SW480 (cell line): ENCODE measurements at places on chromosomes 12 and 14.

DNA sequence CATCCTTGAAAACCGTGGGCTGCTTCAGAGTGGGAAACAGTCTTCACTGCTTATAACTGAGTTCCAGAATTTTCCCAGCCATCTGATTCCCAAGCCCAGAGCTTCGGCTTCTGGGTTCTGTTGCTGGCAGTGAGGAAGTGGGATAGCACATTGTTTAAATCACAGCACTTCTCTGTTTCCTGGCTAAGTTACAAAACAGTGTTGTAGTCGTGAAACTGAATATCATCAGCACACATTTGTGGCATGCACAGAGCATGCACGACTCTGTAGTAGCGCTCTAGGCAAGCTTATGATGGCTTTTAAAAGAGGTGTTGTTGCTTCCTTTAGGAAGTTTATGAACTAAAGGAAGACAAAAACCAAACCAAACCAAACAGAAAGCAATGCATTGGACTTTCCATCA is 1005.5 kb downstream of the NRXN3 start:
- DNase-seq = no peak

DNA sequence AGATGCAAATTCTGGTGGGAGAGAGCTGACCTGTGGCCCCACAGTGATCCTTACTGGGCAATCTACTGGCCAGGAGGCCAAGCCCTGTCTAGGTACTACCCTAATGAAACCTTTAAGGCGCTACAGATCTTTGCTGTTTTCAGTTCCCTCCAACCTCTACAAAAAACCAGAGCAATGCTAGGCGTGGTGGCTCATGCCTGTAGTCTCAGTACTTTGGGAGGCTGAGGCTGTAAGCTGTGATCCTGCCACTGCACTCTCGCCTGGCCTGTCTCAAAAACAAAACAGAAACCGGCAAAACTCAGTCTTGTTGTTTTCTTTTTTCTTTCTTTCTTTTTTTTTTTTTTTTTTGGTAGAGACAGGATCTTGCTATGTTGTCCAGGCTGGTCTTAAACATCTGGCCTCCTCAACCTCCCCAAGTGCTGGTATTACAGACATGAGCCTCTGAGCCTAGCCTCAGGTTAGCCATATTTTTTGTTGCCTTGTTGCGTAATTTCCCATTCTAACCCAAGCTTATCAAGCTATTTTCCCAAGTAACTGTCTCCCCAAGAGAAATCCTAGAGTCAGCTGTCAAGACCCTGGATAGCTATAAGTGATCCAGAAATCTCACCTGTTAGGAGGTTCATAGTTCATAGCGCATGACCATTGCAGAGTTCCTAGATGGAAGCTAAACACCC is 2.8 kb downstream of the ETFBKMT start:
- DNase-seq = no peak

DNA sequence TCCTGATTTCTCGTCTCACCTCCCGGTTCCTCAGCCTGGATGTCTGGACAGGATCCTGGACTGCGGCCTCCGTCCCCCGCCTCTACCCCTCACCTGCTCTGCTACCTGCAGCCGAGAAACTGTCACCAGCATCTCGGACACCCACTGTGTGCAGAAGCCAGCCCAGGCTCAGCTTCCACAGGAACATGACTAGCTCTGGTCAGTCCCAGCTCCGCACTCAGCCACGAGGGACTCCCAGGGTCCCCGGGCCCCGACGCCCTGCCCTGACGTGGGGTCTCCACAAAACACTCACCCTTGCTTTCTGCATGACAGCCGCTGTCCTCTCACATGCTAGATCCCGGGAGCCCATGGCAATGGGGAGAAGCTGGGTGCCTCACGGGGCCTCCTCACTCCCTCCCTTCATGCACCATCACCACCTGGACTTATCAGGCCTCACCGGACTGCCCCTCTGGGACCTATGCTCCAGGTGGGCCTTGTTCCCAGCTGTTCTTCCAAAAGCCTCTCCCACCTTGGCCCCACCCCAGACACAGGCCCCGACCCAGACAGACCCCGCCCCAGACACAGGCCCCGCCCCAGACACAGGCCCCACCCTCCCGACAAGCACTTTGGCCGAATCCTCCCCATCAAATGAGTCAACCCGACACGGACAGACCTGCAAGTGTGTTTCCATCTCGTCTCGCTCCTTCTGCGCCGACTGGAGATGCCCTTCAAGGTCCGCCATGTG is 26.9 kb upstream of the ANKLE2 start:
- DNase-seq = no peak

GRCh38 chr12:121009741-121010140 is 6.5 kb downstream of the C12orf43 start:
- peak; percentile 47 for DNase-seq

- no peak for DNase-seq
Observed at GRCh38 chr14:75636100-75636692, 24.5 kb downstream of the ERG28 start.

DNA sequence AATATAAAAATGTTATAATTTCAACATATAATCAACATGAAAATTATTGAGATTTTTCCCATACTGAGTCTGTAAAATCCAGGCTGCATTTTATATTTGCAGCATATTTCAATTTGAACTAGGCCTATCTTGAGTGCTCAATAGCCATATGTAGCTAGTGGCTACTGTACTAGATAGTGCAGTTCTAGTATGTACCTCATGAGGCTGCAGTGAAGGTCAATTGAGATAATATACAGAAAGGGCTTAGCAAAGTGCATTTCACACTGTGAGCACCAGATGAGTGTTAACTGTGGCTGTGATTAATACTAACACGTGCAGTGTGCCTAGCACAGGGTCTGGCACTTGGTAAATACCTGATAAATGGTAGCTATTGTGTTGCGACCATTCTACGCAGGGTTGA is 5.4 kb upstream of the SLC22A17 start:
- DNase-seq = no peak

GRCh38 chr12:129496226-129496625 is 407.6 kb downstream of the TMEM132D start:
- no peak for DNase-seq

DNA sequence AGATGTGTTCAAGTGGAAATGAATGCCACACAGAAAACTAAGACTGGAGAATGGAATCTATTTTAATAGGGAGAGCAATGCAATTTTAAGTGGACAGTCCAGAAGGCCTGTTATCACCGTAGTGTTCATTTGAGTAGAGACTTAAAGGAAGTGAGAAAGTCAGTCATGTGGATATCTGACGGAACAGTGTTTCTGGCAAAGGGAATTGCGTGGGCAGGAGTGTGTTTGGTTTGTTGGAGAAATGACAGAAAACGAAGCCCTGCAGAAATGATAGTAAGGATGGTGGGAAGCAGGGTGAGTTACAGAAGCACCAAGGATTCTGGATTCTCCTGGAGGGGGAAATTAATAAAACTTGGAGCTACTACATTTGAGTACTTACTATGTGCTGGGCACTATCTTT is 776.6 kb downstream of the MED13L start:
- no peak for DNase-seq

DNA sequence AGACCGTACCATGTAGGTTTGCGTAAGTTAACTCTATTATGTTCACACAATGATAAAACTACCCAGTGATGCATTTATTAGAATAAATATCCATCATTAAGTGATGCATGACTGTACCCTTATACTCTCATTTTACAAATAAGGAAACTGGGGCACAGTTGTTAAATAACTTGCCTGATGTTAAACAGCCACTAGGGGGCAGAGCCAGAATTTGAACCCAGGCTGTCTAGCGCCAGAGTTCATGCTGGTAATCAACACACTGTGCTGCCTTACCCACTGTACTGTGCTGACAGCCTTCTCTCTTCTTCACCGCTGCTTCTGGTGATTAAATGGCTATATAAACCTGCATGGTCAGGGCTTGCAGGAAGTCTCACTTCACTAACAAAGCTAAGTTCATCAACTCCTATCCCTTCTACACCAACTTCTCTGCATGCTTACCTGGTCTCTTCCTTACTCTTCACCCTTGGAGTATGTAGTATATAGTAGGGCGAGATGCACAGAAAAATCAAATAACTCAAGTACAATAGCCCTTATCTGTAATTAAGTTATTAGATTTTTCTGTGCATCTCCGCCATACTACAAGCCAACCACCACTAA is 43.6 kb upstream of the APPL2 start:
- DNase-seq = no peak

GRCh38 chr12:9077152-9078031 is 38.3 kb downstream of the A2M start:
- no peak for DNase-seq

DNA sequence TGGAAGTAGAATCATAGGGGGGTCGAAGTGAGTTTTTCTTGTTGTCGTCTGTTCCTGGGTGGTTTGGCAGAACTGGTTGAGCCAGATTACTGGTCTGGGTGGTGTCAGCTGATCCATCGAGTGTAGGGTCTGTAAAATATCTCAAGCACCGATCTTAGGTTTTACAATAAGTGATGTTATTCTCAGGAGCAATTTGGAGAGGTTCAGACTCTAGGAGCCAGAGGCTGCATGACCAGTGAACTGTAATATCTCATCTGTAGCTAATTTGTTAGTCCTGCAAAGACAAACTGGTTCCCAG is 9.7 kb upstream of the SERPINA1 start:
- DNase-seq = no peak

GRCh38 chr14:88955455-88955854 is 131.0 kb downstream of the TTC8 start:
- DNase-seq = no peak

- no peak for DNase-seq
Observed at GRCh38 chr12:80325167-80325959, 118.7 kb upstream of the PTPRQ start.

DNA sequence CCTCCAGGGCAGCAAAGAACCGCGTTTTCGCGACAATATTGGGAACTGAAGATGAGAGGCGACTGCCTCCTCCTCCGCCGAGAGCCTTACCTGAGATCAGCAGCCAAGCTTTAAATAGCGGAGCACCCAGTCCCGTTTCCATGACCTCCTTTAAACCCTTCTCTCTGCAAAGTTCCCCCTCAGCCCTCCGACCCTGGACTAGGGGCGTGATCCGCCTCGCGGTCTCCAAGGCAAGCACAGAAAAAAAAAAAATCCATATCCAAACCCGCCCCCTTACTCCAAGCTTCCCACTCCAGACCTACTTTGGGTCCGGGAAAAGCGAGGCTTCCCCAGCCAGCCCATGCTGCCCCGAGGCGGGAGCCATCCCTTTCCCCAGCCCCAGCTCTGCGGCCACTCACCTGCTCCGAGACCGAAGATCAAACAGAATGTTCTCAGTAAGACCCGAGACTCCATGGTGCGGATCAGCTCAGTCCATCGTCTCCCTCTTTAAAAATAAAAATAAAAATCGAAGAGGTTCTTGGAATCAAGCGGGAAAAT is 630 bp downstream of the NELL2 start:
- peak; percentile 49 for DNase-seq

- no peak for DNase-seq
Observed at GRCh38 chr14:84312551-84312950, 1217.4 kb upstream of the FLRT2 start.

GRCh38 chr14:79279645-79280597 is 931.4 kb downstream of the DIO2 start:
- DNase-seq = no peak

DNA sequence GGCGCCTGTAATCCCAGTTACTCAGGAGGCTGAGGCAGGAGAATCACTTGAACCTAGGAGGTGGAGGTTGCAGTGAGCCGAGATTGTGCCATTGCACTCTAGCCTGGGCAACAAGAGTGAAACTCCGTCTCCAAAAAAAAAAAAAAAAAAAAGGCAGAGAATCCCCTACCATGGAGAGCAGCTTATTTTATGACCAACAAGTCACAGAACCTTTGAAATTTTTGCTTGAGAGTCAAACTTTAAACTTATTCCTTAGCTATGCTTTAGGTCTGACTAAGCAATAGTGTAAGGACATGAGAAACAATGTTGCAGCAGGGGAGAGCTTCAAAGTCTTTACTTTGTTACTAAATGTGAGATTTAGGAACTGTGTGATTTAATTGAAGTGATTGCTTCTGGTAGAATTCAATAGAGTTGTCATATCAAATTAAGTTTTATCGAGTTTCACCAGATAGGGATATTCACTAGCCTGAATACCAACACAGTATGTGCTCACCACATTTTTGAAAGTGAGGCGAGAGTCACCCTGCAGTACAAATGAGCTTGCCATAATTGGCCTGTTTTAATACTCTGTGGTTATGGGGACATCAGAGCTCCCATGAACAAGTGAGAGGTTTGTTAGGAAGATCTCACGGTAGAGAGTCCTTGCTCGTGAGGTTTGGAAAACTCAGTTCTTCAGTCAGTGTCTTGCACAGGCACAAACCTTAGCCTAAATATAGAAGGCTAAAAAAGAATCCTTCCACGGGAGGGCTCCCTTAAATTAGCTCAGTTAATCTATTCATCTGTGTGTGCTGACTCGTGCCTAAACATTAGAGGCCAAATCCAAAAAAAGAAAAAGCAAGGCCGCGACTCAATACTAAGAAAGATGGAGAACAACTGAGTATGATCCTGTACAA is 108.6 kb downstream of the SAMD4A start:
- no peak for DNase-seq

- DNase-seq = no peak
Observed at GRCh38 chr14:31142455-31143087, 65.0 kb downstream of the HECTD1 start.

- no peak for DNase-seq
Observed at GRCh38 chr12:68939505-68939904, 6.5 kb upstream of the CPM start.

DNA sequence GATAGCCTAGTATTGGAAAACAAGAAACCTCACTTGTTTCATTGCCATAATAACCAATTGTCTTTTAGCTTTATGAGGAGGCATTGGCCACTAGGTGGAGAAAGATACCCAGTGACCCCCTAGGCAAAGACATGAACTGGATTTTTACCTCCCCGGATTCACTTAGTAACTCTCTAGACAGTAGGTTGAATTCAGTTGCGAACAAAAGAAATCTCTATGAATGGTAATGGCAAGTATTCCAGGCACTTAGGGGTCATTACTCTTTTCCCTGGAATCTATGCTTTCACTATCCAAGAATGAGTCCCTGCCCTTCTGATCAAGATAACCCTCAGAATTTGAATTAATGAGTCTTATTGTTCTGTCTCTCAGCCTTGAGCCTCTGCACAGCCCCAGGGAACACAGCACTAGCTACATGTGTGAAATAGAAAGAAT is 29.5 kb upstream of the RHOJ start:
- peak; percentile 42 for DNase-seq

- DNase-seq = no peak
Observed at GRCh38 chr14:86627080-86627479, 1097.1 kb downstream of the FLRT2 start.

GRCh38 chr12:6039894-6040601 is 84.4 kb downstream of the VWF start:
- peak; percentile 77 for DNase-seq

GRCh38 chr12:64757771-64758170 is 1.4 kb downstream of the GNS start:
- no peak for DNase-seq

DNA sequence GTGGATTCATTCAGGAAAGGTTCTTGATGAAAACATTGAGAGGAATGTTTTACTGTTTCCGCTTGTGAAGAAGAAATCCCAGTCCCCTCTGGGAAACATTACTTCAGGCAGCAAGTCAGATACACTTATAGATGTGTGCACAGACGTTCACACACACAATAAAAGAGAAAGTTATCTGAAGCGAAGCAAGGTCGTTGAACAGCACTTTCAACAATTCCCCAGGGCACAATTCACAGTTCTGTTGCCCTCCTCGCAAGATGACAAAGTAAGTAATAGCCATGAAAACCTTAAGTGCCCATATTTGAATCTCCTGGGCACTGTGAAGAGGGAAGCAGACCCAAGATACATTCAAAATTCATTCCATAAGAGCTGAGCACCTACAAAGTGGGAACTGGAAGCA is 156.6 kb upstream of the CAND1 start:
- DNase-seq = no peak

GRCh38 chr14:106605548-106606448 is 1079.4 kb downstream of the TMEM121 start:
- DNase-seq = peak; percentile 58

GRCh38 chr14:67536087-67536486 is 3.0 kb downstream of the PLEKHH1 start:
- no peak for DNase-seq
